ENCODE measurements at places on chromosomes 4 and X.

- DNase-seq: no peak
Measured at GRCh38 chr4:115310641-115311040, 197.2 kb upstream of the NDST4 start.

DNA sequence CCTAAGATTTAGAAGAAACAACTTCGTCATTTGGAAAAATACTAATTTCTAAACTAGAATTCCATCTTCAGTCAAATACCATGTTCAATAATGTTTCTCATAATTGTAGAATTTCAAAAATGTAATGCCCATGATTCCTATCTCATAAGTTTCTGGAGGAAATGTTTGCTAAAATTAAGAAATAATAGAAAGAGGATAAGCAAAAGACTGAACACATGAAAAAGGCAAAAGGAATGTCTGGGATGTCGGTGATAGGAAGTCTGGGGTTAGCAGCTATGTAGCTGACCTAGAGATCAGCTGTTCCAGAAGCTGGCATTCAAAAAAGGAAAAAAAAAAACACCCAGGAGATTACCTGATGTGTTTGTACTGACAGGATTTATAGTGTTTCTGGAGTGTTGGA, 18.9 kb upstream of the PCDH10 start:
- no peak for DNase-seq

- no peak for DNase-seq
Measured at GRCh38 chr4:137648531-137648930, 116.2 kb upstream of the PCDH18 start.

- no peak for DNase-seq
Measured at GRCh38 chr4:25021216-25021615, 9.5 kb downstream of the LGI2 start.

DNA sequence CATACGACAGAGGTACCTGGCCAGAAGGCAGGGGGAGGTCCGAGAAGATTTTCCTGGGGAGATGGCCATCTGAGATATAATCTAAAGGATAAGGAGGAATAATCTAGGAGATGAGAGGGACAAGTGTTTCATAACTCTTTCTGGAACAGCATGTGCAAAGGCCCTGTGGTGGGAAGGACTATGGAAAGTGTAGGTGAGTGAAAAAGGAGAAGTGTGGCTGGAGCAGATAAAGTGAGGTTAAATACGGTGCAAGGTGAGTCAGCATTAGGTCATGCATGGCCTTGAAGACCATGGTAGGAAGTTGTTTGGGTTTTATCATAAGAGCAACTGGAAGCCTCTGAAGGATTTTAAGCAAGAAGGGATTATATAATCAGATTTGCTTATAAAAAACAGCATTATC, 34.6 kb upstream of the MTM1 start:
- no peak for DNase-seq

Measured in stimulated activated CD8-positive, alpha-beta memory T cell treated with anti-CD3 and anti-CD28 coated beads, Interleukin-4, amount 100 ng/mL, for 1 hour (primary cell).